Activated naive CD4-positive, alpha-beta T cell treated with anti-CD3 and anti-CD28 coated beads, Interleukin-2, amount 50 U/mL, for 16 hours (primary cell): ENCODE measurements at places on chromosomes 4 and X.

DNA sequence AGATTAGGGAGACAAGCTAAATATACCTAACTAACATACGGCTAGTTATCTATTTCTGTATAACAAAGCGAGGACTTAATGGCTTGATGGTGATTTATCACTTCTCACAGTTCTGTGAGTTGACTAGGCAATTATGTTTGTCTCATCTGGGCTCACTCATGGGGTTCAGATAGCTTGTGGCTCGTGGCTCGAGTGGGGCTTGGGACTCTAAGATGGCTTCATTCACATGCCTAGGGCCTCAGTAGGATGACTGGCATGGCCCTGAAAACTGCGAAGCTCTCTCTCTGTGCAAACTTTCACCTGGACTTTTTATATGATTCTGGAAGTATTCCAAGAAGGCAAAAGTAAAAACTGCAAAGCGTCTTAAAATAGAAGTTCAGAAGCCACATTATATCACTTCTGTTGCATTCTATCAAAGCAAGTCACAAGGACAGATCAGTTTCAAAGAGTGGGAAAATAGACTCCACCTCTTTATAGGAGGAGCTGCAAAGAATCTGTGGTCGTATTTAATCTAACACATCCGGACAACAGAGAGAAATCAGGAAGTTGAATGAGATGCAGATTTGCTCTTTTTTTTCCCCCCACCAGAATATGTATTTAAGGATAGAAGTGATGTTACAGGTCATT lies 491.2 kb downstream of the INPP4B start:
- no peak for DNase-seq

DNA sequence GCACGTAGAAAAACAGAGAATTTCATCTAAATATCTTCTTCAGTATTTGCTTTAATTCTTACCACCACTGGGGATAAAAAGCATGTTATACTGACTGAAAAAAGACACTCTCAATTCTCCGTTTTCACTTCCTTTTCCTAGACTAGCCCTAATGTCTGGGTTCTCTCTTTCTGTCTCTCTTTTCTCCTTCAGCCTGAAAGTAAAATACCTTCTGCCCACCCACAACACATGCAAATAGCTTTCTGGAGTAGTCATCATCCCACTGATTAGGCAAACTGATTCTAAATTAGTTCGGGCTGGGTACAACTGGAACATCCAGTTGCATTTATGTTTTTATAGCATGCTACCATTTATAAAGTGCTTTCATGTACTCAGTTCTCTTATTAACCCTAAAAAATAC lies 142.4 kb upstream of the ANKRD50 start:
- DNase-seq = no peak

DNA sequence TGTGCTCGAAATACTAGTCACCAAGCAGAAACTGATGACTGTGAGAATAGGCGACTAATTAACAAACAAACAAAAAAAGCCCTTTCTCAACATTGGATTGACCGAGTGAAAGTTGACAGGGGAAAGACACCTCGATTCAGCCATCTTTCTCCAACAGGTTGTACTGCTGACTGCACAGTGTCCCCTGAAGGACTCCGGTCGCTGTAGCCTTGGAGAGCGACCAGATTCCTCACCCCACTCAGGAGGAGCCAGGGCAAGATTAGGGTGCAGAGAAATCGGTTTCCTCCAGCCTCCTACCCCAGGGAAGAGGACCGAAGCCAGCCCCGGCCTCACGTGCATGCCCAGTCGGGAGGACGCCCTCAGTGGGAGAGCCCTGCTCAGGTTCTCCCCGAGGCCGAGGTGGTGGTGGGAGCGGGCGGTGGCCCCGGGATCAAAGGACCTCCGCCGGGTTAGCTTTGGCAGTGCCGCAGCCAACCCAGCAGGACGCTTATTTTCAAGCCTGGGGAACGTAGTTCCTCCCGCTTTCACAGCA lies 1.1 kb upstream of the RAP1GDS1 start:
- DNase-seq = peak; percentile 35

- DNase-seq = no peak
Observed at GRCh38 chr4:164615964-164616363, 138.0 kb upstream of the SMIM31 start.

DNA sequence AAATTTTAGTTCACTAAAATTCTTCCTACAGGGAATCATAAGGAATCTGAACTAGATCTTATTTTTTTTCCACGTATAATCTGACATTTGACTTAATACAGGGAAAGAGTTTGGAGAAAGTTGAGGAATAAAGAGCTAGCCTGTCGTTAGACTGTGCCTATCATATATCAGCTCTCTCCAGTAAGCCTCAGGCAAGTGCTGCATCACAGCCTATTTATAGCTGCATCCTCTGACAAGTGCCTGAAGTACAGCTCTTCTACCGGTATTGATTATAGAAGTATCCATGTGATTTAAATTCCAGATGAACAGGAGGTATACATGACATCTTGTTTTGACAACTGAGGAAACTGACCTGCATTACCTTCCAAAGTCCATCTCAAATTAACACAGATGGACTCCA lies 248.9 kb downstream of the TLL1 start:
- no peak for DNase-seq

GRCh38 chr4:122170775-122171174 lies 18.6 kb downstream of the BLTP1 start:
- DNase-seq = no peak

DNA sequence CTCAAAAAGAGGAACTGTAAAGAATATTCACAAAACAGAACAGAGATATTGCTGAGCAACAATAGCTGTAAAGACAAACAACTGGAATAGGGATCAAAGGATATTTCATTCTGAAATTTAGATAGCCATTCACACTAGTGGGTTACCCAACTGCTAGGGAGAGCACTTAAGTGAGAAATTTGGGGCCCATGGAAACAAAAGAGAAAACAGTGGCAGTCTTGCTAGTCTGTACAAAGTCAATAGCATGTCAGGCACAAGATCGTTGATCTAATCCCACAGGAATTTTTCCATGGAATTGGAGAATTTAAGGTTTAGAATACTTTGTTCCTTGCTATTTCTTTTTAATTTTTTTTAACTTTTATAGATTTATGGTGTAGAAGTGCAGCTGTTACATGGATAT lies 467.0 kb downstream of the PCDH18 start:
- no peak for DNase-seq

DNA sequence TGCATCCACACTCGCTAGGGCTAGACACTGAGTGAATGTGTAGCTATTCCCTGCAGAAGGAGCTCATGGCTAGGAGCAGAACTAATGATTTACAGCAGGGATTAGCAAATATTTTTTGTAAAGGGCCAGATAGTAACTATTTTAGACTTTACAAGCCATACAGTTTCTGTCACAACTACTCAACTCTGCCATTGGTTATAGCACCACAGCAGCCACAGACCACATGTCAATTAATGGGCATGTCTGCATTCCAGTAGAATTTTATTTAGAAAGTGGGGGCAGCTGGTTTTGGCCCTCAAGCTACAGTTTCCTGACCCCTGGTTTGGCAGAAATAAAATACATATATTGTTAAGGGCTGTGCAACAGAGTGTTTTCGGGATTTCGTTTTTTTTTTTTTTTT lies 192.6 kb downstream of the FRMPD4 start:
- DNase-seq = no peak

DNA sequence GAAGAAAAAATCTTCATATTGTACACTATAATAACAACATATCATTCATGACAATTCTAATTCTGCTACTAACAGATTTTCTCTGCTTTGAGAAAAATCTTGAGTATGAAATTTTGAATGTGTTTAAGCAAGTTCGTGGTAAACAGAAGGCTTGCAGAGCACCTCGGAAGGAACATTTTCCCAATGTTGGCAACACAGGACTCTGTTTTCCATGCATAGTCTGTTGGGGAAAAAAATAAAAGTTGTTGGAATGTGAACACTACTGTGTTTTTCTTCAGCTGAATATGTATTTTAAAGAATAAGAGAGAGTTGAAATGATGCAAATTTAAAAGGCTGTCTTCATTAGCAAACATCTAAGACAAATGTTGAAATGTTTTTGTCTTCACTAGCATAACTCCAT lies 54.7 kb upstream of the ANXA10 start:
- DNase-seq = no peak

DNA sequence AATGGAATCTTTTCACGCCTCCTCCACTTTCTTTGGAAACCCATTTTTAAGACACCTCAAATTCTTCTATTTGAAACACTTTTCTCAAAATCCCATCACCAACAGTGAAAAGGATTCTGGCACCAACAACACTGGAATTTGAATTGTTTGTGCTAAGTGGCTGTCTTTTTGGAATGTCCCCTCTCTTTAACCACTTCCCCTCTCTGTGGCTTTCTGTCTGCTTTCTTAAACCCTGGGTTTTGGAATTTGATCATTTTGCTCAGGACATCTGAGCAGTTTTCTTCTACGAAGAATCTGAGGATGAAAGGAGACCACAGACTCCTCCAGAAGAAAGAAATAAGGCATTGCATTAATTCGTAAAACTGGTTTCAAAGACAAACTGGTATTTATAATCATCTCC lies 89.0 kb downstream of the MXRA5 start:
- no peak for DNase-seq
